Esophagus squamous epithelium (tissue), 5 donors: ENCODE measurements at places on chromosomes 2 and 18.

DNA sequence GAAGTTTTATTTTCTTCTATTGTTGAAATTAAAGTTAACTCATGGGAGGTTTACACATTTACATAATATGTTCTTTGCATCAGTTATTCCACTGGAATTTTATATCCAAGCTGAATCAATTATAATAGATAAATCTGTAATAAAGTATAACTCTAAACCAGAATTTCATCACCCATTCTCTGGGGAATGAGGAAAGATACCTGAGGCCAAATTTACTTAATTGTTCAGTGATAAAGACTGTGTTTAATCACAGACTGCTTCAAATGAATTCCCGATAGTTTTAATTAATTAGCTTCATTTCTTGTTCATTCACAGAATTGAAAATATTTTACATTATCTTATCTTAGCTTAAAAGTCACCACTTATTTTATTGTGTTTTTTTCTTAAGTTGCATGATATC, 562.5 kb downstream of the ERBB4 start:
- DNase-seq = no peak

GRCh38 chr18:10923141-10923540, 226.2 kb downstream of the PIEZO2 start:
- DNase-seq = no peak

DNA sequence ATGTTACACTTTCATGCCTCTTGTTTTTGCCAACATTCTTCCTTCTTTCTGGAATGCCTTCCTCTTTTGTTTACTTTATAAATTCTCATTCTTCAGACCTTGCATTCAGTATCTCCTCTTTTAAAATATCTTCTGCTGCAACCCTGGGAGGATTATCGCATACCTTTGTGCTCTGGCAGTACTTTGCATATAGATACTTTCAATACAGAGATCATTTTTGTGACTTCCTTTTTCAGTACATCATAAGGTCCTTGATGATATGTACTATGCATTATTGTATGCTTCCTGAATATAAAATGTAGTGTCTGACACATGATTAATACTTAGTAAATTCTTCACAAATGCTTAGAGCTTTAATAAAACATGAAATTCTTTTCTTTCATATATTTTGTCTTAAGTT, 538.7 kb downstream of the TRIB2 start:
- DNase-seq = no peak

- no peak for DNase-seq
Measured at GRCh38 chr2:80852808-80853139, 548.2 kb upstream of the LRRTM1 start.

GRCh38 chr2:241007880-241008710, 9.7 kb downstream of the SNED1 start:
- no peak for DNase-seq

DNA sequence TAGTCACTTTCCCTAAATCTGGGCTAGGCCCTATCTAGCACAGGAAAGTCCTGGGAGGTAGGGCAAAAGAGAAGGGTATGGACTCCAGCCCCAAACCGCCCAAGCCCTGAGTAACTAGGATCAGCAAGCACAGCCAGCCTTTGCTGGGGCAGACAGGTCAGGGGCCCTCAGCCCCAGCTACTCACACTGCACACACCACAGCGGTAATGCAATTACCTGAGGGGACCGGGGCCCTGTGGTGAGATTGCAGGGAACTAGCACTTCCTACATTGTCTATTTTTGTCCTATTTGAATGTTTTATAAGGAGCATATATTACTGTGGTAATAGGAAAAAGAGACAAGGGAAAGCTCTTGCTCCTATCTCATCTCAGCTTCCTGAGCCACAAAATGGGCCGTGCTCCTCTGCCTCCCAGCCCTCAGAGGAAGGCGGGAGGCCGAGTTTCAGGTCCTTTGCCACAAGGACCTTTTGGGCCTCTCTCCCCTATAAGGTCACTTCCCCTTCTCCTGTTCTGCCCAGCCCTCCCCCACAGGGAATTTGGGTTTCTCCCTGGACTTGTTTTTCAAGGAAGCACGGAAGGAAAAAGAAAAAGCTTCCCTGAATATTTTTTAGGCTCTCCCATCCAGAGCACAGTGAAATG, 20.5 kb downstream of the RAB11FIP5 start:
- DNase-seq = no peak

DNA sequence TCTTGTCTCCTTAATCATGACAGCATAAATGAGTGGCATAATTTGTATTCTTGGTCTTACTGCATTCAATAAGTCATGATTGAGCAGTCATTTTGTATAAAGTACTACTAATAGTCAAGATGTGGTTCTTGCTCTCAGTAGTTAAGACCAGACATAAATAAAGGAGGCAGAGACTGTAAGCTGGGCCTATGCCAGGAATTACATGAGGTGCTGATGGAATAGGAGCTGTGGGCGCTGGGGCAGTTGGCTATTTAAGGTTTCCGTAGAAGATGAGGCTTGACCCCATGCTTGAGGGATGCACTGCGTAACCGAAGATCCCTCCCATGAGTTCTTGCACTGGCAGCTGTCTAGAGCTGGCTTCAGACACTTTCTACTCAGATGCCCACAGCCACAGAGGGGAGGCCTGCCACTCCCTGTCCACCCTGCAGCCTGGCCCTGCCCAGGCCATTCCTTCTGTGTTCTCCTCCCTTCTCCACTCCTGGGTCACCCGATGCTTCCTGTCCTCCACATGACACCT, 150.9 kb upstream of the REV1 start:
- no peak for DNase-seq

DNA sequence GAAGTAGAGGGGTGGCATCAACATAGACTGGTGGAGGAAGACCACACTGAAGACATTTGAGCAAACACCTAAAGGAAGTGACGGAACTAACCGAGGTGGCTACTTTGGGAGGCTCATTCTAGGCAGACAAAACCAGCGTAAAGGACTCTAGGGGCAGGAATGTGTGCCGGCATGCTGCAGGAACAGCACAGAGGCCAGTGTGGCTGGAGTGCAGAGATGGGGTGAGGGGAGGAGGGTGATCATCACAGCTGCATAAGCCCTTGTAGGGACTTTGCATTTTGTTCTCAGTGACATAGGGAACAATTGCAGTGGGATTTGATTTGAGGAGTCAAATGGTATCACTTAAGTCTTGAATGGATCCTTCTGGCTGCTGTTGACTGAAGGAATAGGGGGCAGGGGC, 253.5 kb downstream of the NCKAP5 start:
- no peak for DNase-seq

GRCh38 chr2:120754067-120754960, 18.6 kb downstream of the GLI2 start:
- DNase-seq = no peak

GRCh38 chr2:128519517-128520215, 201.0 kb upstream of the HS6ST1 start:
- no peak for DNase-seq

- no peak for DNase-seq
Measured at GRCh38 chr2:107437807-107438206, 388.9 kb upstream of the RGPD4 start.

DNA sequence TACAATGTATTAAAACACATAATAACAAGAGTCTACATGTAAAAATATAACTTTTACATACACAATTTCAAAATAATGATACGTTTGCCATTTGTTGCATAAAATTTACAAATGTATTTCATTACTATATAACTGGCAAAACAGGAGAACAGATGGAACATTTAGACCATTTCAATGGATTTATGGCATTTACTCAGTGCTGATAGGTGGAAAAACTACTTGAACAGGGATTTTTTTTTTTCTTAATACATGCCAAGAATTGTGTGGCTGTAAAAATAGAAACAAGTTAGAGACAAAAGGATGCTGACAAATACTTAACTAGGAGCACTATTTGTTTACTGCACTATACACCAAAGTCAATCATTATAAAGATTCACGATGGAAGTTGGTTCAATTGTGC, 266.8 kb upstream of the CCDC68 start:
- DNase-seq = no peak

GRCh38 chr18:53883771-53884170, 340.7 kb downstream of the MBD2 start:
- DNase-seq = no peak

DNA sequence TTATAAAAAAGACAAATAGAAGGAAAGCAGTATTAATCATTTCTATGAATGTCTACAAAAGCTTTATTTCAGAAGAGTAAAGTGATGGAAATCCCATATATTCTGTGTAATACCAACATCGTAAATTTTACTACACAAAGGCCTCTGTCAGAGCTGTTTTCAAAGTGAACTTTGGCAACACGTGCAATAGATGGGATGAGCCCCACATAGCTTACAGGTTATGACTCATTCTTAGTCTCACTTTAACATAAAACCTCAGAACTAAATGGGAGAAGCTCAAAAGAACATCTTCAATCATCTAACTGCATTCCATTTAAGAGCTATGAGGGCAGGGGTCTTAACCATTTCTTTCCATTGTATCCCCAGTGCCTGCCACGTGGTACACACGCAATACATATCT, 11.5 kb downstream of the VPS4B start:
- DNase-seq = no peak

- no peak for DNase-seq
Measured at GRCh38 chr2:239285071-239285931, 115.5 kb downstream of the HDAC4 start.

- no peak for DNase-seq
Measured at GRCh38 chr18:25125680-25126079, 226.3 kb downstream of the ZNF521 start.

DNA sequence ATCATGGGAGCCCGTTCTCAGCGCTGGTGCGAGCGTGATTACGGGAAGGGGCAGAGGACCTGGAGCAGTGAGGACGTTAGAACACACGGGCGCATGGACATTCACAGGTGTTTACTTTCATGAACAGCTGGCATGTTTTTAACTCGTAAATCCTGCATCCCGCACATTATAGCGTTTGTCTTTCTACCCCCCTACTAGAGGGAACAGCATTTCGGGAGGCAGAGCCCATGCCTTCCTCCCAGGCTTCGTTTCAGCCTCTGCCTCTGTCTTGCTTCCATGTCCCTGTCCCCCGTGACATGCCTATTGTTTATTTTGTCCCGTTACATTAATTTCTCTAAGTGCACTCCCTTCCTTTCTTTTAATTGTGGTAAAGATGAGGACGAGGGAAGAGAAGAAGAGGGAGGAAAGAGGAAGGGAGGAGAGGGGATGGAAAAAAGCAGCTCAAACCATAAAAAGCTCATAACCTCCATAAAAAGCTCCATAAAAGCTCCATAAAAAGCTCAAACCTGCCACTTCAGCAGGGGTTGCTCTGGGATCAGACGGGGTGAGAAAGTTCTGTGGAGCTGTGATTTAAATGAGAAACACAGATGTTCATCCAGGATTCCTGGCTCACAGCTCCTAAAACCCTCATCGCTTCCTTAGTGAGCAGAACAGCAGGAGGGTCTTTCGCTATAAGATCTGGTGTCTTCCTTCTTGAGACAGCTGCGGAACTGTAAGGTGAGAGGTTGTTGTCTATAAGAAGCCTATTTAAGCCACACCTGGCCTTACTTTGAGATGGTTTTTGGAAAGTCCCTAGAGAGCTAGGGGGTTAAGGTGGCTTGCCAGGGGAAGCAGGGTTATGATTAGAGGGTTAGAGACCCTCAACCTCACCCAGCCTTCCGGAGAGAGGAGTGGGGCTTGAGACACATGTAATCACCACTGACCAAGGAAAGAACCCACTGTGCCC, 66.6 kb upstream of the SNTG2 start:
- DNase-seq = no peak

DNA sequence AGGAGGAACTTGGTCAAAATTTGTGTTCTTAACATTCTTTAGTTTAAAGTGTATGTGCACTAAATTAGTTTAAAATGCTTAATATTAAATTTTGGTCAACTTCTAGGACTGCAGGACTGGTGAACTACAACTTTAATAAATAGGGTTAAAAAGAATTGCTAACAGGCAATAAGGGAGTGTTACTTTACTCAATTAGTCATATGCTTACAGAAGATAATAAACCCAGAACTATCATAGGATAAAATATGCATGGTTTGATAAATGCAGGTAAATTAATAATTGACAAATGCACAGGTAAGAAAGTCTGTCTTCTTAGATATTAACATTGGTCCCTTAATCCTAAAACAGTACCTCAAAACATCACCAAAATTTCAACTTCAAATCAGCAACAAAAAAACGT, 20.6 kb downstream of the FARSB start:
- no peak for DNase-seq

GRCh38 chr2:15664273-15665066, 72.8 kb downstream of the DDX1 start:
- no peak for DNase-seq

DNA sequence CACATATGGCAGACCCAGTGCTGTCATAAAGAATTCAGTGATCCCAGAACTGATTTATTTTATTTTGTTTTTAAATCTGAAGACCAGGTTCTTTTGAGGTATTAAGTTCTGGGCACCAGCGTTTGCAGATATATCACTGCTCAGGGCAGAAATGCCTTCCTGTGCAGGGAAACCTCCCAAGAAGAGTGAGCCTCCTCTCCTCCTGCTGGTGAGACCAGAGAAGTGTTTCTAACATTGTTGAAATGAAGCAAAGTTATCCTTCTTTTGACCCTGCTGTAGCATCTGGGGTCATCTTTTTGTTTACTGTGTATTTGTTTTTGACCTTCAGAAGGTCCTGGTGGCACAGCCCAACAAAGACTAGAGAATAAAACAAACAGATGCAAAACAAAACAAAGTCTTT, 94.0 kb downstream of the AQP4 start:
- no peak for DNase-seq

DNA sequence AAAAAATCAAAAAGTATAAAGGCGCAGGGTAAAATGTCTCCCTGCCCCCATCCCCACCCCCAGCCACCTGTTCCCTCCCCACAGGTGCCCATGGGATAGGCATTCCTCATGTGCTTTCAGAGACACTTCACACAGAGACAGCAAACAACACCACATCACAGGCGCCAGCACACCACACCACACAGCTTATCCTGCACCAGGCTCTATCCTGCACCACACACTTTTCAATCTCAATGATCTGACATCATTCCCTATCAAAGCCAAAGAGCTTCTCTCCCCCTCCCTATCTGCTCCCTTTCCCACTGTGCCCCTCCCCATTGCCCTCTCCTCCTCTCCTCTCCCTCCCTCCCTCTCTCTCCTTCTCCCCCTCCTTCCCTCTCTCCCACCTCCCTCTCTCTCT, 15.5 kb downstream of the FAM178B start:
- no peak for DNase-seq

DNA sequence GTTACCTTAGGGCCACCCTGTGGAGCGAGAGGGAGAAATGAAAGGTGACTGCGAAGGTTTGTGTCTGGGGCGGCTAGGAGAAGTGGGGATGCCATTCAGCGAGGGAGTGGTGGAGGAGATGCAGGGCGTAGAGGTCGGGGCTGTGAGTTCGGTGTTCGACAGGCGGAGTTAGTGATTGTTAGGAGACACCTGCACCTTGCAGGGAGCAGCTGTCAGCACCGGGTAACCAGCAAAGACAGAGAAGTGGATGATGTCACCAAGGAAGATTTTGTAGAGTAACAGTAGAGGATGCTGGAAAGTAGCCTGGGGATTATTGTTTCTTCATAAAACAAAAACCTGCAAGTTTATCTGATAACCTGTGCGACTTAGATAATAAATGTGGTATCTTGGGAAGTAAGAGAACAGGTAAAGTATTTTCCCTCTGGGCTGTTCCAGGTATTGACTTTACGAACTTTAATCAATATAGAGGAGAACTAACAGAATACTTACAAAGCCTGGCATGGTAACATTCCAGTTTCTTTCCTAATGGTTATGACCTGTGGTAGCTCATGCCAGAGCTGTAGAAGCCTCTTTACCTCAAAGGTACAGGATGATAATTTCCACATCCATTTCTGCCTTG, 63.8 kb downstream of the SPTBN1 start:
- DNase-seq = no peak
